ENCODE measurements at places on chromosomes 12 and 14.

- DNase-seq: no peak
Measured at GRCh38 chr14:49220492-49220891, 365.7 kb downstream of the RPS29 start.

DNA sequence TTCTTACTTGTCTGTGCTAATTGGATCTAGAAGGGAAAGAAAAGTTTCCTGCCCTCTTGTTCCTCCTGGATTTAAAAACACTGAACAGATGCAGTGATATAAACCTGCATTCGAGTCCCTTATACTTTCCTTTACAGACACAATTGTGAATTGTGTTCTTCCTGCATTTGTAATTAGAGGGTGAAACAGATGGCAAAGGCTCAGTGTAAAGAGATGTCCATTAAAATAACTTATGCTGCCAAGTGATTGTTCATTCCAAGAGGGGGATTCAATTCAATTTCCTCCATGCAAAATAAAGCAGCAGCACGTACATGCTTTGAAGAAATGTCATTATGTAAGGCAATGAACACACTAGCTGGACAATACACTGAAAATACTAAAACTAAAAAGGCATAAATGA, 248.3 kb upstream of the LRIG3 start:
- DNase-seq: no peak

- DNase-seq: no peak
Measured at GRCh38 chr12:109959411-109960093, 36.6 kb downstream of the GIT2 start.

- DNase-seq: no peak
Measured at GRCh38 chr12:58491306-58491705, 429.0 kb downstream of the LRIG3 start.

DNA sequence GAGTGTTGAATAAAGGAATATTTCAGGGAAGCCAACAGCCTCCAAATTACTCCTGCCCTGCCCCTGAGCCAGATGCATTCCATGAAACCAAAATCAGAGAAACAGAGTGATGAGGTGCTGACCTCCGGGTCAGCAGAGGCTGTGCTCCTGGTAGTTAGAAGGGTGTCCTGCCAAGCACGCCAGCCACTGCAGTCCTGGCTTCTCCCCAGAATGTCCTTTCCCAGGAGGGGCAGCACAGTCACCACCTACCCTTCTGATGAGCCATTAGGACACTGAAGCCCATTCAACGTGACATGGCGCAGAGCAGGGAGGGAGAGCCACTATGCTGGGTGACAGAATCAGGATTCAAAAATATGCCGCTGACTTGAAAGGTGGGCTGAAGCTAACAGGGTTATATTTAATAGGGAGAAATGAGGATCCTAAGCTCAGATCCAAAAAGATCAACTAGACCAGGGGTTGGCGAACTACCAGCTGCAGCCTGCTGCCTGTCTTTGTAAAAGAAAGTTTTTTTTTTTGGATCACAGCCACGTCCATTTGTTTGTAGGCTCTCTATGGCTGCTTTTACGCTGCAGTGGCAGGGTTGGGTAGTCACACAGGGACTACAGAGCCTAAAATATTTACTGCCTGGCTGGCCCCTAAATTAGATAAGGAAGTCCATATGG, 34.5 kb upstream of the PLEK2 start:
- no peak for DNase-seq

DNA sequence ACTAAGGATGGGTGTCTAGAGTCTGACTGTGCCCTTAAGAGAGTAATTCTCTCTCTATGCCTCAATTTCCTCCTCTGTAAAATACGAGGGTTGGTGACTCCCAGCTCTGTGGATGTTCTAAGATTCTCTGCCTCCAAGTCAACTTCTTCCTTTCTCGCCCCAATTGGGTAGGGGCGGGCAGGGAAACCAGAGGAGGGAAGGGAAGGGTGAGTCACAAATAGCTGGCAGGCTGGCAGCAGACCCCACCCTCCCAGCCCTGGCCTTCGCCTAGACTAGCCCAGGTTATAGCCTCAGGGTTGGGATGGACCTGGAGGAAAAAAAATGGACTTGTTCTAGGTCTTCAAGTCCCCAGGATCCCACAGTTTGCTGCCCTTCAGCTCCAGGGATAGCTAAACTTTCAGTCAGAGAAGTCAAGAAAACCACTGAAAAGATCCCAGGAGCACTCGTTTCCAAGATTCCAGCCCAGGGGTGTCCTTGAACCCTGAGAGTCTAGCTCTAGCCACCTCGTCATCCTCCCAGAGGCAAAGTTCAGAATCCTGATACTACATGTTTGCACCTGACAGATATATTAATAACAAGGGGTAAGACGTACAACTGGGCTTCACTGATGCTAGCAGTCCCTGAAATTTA, 2.3 kb downstream of the DGKA start:
- DNase-seq: no peak

DNA sequence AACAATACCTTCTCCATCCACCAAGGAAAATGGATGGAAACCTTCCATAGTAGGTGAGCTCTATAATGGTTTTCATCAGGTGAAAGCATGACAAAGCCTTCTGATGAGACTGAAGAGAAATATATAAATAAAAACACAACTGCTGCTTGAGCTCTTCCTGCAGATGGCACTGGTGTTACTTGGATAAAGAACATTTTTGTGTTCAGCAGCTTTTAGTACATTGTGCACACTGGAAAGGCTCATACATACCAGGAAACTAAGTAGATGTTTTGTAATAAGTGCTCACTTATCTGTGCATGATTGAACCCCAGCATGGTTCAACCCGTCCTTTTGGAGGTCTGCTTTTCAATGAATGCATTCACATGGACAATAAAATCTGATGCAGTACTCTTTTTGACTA, 357.3 kb upstream of the MIS18BP1 start:
- no peak for DNase-seq

GRCh38 chr14:87483271-87484260, 509.4 kb downstream of the GALC start:
- DNase-seq: no peak

DNA sequence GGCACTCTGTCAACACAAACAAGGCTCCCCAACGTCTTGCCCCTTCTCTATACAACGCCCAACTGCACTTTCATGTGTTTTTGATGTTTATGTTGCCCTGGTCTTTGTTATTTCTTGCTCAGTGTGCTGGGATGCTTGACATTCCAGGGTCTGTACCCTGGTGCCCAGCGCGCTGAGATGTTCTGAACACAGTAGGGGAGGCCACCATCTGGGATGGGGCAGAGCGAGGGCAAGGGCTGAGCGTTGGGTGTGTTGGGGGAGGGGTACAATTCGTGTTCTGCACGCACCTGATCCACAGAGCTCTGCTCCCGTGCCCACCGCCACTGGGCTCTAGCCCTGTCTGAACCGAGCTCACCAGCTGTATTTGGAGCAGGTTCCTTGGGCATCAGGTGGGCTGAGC, 52.9 kb downstream of the ISCA2 start:
- DNase-seq: no peak

- DNase-seq: no peak
Measured at GRCh38 chr12:103880299-103881142, 39.5 kb upstream of the NT5DC3 start.

GRCh38 chr12:86623267-86623666, 367.1 kb upstream of the MGAT4C start:
- DNase-seq: no peak

- DNase-seq: peak; percentile 84
Measured at GRCh38 chr14:91114079-91115065, 499 bp downstream of the DGLUCY start.

GRCh38 chr12:97168804-97169203, 261.7 kb downstream of the NEDD1 start:
- DNase-seq: no peak

DNA sequence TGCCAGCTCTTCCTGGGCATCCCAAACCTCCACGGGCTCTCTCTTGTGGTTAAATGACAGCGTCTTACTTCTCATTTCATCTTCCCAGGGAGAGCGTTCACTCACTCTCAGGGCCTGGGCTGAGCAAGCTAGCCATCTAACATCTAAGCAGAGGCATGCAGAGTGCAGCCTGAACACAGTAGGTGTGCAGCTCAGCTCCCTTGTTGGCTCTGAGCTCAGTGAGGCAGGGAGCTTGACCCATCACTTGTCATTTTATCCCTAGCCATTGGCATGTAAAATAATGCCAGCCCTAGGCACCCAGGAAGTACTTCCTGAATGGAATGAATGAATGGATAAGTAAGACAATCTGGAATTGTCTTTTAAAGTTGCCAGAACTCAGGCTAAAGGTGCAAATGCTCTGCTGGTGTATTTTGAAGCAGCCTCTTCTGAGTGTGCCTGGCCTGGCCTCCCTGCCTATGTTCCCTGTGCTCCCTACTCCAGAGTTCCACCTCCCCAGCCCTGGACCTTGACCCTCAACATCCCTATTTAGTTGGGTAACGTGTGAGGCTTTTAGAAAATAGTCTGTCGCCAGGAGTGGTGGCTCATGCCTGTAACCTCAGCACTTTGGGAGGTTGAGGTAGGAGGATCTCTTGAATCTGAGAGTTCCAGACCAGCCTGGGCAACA, 9.5 kb upstream of the MEG3 start:
- DNase-seq: no peak

GRCh38 chr14:32331206-32331605, 2.1 kb downstream of the AKAP6 start:
- DNase-seq: peak; percentile 24

DNA sequence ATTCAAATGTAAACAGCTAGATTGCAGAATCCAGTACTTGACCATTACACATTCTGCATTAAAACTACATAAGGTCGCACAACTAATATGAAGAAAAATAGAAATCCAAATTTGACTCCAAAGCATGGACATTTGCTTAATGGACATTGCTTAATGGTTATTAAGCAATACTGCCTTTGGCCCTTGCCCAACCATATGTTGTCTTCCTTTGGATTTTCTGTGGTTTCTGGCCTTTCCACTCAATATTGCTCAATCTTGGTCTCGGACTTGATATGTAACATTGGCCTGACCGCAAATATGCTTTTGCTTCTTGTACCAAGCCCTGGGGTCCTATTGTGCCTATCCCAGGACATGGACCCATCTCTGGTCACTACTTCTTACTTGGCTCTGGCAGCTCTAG, 67.2 kb downstream of the PTPRR start:
- no peak for DNase-seq

GRCh38 chr14:53626761-53627160, 329.9 kb downstream of the BMP4 start:
- DNase-seq: no peak

DNA sequence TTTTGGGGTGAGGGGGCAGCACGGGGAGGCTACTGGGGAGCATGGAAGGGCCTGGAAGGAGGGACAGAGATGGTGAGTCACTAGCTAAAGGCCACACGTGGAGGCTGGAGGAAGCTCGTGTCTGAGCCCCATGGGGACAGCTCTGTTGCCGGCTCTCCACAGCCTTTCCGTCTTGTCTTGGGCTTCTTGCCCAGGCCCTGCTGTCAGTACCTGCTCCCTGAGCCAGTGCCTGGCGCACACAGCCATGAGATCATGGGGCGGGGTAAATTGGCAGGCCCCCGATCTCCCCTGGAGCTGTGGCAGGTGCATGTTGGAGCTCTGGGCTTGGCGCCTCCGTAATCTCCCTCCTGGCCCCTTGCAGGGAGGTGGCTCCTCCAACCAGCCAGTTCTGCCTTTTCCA, 16.1 kb upstream of the KRT80 start:
- no peak for DNase-seq

- DNase-seq: no peak
Measured at GRCh38 chr12:40375076-40375475, 150.3 kb downstream of the LRRK2 start.

- DNase-seq: no peak
Measured at GRCh38 chr14:51138404-51139103, 43.6 kb upstream of the TRIM9 start.
